ENCODE measurements at places on chromosomes 2 and 18.

GRCh38 chr2:133271105-133271504 lies 297.2 kb downstream of the NCKAP5 start:
- no peak for DNase-seq

- no peak for DNase-seq
These were observed 6.2 kb downstream of the ANKRD23 start for GRCh38 chr2:96837575-96837974.

- DNase-seq = no peak
These were observed 150.1 kb downstream of the AGAP1 start for GRCh38 chr2:235643680-235644511.

DNA sequence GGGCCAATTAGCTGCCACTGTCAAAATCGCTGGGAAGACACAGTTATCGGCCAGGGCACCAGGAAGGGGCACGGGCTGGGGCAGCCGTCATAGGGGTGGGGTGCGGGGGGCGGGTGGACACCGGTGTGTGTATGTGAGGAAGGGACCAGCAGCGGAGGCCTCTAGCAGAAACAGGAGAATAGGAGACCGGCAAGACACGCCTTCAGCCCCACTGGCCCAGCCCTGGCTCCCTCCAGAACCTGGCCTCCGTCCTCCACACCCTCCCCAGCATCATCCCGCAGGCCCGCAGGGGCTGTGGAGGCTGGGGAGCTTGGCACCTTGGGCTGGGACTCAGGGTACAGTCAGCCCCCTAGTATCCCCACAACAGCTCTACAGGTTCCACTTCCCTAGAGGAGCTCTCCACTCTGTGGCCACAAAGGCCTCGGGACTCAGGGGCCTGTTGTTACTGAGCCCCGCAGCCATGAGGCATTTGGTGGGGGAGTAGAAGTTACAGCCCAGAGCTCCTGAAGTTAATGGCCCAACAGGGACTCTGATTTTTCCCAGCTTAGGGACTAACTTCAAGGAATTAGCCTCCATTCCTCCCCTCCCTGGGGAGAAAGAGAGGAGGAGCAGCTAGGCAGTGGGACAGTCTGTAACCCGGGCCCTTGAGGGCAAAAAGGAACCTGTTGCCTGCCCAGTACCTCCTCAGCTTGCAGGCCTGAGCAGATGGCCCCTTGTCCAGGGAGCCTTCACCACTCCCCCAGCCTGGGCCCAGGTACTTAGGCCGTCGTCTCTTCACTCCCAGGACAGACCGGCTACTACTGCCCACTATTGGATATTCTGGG lies 19.9 kb downstream of the SH2D6 start:
- no peak for DNase-seq

- no peak for DNase-seq
These were observed 176.5 kb downstream of the FAM210A start for GRCh38 chr18:13549880-13550232.

- DNase-seq = peak; percentile 41
These were observed 627 bp downstream of the CDCA7 start for GRCh38 chr2:173355132-173355865.

DNA sequence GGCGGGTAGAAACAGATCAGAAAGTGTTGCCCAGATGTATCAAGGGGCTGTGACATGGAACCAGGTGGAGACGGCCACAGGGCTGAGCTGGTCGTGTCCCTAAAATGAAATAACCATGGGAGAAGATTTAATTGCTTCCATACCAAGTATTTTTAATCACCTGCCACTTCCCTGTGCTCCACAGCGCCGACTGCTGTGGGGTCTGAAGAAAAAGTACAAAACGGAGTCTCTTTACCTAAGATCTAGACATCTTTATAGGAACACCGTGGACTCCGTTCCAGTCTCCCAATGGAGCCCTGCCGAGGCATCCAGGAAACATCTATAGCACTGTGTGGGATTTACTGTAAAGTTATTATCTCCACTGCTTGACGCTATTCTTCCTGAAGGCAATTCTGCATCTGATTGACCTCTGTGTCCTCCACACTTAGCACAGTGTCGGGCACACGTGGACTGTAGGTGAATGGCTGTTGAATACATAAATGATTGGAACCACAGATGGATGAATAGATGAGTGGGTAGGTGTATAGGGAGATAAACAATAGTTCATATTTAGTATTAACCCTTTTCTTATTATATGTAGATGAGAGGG lies 21.6 kb upstream of the GYPC start:
- DNase-seq = peak; percentile 34

DNA sequence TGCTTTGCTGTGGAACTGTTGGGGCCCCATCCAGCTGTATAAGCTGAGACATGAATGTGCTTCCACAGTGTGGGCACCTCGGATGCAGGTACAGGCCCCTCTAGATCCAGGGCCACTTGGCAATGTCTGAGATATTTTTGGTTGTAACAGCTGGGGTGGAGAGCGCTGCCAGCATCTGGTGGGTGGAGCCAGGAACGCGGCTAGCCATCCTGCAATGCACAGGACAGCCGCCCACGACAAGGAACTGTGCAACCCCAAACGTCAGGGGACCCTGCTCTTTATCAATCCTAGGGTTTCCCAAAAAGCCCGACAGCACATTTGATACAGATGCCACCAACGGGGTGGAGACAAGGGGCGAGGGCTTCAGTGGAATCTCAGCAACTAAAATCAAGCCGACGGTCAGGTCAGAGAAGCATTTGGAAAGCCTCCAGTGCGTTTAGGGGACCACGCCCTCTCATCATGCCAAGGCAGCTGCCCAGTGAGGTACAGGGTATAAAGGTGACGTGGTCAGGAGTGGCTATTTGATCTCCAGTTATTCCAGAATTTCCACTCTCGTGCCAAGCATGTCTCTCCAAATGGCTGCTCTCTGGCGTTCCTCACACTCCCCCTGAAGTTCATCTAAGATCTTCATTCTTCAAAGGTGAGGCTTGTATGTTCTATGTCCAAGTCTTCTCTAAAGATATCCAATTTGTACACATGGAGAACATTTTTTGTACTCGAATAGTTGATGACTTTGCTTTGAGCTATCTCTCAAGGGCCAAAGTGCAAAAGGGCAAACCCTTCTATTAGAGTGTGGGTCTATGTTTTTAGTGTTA lies 55.7 kb downstream of the LRRFIP1 start:
- no peak for DNase-seq

- no peak for DNase-seq
These were observed 5.6 kb downstream of the ADRA2B start for GRCh38 chr2:96110621-96111256.

GRCh38 chr2:190503088-190503487 lies 31.4 kb downstream of the NEMP2 start:
- no peak for DNase-seq

DNA sequence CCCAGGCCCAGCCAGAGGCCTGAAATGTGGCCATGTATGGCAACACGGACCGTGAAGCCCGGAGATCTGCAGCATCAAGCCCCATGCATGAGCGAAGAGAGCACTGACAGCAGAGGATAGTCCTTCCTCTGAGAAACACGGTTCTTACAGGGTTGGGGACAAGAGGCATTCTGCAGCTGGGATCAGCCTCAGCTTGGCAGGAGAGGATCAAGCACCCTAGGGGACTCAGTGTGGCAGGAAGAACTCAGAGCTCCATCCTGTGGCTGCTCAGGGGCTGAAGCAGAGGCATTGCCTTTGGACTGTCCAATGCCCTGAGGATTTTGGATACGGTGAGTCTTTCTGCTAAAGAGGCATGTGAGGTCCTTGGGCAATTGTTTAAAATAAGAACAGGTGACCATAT lies 368.7 kb downstream of the ZNF516 start:
- DNase-seq = no peak

DNA sequence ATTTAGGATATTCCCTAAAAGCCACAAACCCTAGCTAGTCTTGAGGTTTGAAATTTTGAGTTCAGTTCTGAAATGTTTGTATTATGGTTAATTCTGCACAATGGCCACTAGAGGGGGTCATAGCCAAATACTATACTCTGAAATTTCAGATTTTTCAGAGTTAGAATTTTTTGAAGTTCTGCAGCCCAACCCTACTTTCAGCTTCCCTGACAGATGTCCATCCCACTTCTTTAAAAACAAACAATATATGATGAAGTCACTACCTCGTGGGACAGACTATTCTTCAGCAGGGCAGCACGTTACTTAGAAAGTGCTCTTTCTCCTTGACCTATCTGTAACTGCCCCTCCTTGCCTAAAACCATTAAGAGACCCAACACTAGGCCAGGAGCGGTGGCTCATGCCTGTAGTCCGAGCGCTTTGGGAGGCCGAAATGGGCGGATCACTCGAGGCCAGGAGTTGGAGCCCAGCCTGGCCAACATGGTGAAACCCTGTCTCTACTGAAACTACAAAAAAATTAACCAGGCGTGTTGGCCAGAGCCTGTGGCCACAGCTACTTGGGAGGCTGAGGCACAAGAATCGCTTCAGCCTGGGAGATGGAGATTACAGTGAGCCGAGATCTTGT lies 48.2 kb upstream of the PAPOLG start:
- peak; percentile 3 for DNase-seq

- DNase-seq = no peak
These were observed 13.5 kb upstream of the DOK6 start for GRCh38 chr18:69387186-69387585.

GRCh38 chr18:76441002-76441667 lies 53.9 kb downstream of the ZNF516 start:
- DNase-seq = no peak

DNA sequence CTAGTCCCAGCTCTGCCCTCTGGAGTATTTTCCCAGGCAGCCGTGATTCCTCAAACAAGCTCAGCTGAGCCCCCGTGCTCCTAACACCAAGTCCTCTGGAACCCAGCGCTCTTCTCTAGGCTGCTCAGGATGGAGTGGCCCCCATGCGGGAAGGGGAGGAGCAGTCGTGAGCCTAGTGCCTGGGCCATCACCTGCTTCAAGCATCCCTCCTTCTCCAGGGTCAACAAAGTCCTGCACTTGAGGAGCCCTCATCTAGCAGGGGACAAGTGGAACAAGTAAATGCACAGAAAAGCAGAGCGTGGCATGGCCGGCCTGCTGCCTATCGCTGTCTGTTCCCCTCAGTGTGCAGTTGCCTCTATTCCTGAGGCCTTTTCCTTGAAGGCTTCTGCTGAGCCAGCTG lies 168.6 kb downstream of the INHBB start:
- DNase-seq = no peak

- no peak for DNase-seq
These were observed 164.8 kb downstream of the ARHGAP15 start for GRCh38 chr2:143294068-143294467.

DNA sequence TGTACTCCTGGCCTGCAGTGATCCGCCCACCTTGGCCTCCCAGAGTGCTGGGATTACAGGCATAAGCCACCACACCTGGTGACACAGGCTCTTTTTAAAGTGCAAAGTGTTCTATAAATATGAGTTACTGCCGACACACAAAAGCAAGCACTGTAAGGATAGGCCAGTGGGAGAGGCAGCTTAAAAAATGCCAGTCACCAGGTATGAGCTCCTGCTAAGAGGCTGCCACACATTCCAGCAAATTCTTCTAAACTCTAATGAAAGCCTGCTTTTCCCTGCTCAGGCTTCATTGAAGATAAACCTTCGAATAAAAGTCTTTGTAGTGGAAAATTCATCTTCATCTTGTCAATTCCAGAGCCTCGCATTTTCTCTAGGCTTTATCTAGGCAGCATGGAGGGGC lies 203.0 kb upstream of the PID1 start:
- no peak for DNase-seq

GRCh38 chr2:88320076-88320773 lies 132.3 kb downstream of the FOXI3 start:
- no peak for DNase-seq

DNA sequence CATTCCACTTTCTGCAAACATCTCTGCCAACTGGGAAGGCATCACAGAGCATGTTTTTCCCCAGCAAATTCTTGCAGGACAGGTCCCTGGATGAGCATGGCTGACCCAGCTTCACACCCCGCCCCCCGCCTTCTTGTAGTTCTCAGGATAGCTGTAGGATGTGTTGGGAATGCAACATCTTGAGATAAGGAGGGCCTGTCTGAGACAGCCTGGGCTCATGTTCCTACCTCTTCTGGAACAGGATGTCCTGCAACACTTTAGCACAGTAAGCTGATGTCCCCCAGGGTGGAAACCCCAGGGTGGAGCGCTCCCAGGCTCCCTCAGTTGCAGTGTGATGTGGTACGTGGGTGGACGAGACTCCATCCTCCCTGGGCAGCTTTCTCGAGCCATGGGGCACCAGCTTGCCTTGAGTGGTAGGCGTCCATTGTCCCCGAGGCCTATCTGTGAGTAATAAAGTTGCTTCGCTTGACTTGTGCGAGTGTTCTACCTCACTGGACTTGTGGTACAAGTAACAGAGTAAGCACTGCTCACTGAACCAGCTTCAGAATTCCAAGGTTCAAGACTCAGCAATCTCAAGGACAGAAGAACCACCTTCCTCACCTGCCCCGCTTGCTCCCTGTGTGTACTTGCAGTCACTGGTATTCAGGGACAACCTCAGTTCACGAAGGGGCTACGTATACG lies 48.6 kb downstream of the EMX1 start:
- DNase-seq = no peak

- DNase-seq = no peak
These were observed 263.3 kb upstream of the RND3 start for GRCh38 chr2:150750720-150751119.

DNA sequence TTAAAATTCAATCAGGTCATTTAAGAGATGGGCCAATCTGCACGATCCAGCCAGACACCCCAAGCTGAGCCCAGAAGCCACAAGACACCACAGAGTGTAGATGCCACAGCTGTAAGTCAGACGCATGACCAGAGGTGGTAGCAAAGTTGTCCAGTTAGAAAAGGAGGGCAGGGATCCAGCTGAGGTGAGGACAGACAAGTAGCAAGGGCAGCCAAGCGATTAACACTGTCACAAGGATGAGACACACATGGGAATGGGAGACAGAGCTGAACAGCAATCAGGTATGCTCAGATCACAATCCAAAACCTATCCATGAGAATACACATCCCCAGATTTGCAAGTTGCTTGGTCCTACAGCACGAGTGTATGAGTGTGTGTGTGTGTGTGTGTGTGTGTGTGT lies 143.4 kb upstream of the STK17B start:
- DNase-seq = no peak

GRCh38 chr18:39976771-39977170 lies 1978.3 kb upstream of the PIK3C3 start:
- no peak for DNase-seq

- no peak for DNase-seq
These were observed 95.9 kb downstream of the COL3A1 start for GRCh38 chr2:189069855-189070619.

- DNase-seq = no peak
These were observed 76.6 kb upstream of the GRB14 start for GRCh38 chr2:164697688-164698461.

- DNase-seq = no peak
These were observed 637.7 kb upstream of the ID2 start for GRCh38 chr2:8044046-8044594.

DNA sequence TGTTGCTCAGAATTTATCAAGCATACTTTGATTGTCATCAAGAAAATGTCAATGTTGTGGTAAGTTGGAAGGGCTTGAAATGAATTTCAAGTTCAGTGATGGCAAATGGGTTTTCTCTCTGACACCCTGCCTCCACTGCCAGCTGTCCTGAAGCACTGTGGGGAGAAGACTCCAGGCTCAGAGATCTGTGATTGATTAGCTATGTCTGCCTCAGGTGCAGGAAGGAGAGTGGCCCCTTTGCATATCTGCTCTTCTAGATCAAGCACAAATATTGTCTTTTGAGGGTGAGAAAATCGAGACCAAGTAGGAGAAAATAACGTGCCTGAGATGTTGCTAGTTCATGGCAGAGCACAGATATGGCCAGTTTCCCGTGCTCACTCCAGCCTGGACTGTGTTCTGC lies 178.8 kb upstream of the GLI2 start:
- DNase-seq = no peak

All from activated T-cell treated with anti-CD3 and anti-CD28 coated beads, Interleukin-2, amount 50 U/mL, for 72 hours (primary cell).